GM23338 (cell line): ENCODE measurements at places on chromosomes 5 and 9.
A peak's percentile ranks its signal among the peaks of the same experiment; 100 is the strongest.

GRCh38 chr9:37639109-37639762 lies 11.5 kb upstream of the FRMPD1 start:
- DNase-seq: no peak

GRCh38 chr5:124713595-124713994 lies 32.8 kb downstream of the ZNF608 start:
- no peak for DNase-seq

DNA sequence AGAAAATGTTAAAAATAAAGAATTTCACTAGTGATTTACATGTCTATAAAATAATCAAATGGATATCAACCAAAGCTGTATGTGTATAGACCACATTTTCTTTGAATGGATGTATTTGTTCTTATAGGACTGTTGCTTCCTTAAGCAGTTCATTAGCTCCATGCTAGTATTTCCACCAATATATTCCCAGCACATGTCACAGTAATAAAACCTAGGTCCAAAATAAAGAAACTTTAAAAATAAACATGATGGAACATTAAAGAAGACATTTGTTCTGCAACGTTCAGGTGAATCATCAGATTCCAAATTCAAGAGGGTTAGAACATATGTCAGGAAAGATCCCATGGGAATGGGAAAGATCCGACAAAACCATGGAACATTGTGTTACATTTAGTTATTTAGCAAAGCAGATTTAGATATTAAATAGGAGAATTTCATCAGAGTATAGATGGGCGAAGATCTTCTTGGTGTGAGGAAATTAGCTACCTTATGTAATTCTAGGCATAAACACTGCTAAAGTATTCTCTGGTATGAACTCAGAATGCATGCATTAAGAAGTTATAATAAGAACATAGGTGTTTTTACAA lies 490.7 kb downstream of the CDH18 start:
- no peak for DNase-seq

DNA sequence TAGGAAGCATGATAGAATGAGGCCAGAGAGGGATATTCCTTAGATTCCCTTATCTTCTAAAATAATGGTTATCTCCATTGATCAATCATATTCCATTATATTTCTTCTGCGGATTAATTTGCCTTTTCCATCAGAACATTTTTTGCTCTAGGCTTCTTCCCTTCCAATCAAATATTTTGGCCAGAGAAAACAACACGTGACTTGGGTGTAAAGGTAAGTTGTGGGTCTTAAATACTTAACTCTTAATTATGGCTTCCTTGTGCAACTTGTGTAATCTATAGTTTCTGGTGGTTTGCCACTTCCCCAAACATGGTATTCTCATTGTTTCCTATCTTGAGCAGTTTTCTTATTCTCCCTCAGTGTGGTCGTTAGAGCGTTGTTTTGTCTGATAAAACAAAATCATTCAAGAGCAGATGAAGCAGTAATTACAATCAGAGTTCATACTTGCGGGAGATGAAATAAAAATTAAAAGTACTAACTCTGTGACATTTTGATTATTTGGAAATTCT lies 889.3 kb downstream of the MAT2B start:
- DNase-seq: no peak

- DNase-seq: no peak
These were observed 25.0 kb upstream of the PALM2AKAP2 start for GRCh38 chr9:109755040-109755439.

GRCh38 chr9:137226338-137227053 lies 806 bp upstream of the RNF224 start:
- DNase-seq: no peak

GRCh38 chr5:42993516-42994245 lies 46.4 kb downstream of the ANXA2R start:
- no peak for DNase-seq

GRCh38 chr9:93668261-93668871 lies 92.0 kb downstream of the PHF2 start:
- peak; percentile 27 for DNase-seq

GRCh38 chr5:167850911-167851310 lies 440.5 kb upstream of the WWC1 start:
- DNase-seq: no peak

DNA sequence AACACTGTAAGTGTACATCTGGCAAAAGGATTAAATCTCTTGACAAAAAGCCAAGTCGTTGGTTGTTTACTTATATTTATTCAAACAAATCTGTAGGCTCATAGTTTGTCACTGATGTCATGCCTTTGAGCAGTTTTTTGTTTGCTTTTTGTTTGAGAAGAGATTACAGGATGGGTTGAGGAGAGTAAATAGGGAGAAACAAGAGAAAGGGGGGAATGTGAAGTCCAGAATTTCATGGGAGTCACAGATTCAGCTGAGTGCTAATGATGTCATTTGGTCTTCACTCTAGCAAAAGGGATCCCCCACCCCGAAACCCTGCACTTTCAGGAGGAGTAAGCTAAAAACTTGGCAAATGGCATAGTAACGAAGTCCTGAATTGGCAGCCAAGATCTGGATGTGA lies 337.4 kb downstream of the GLIS3 start:
- DNase-seq: no peak

- DNase-seq: no peak
These were observed 1.3 kb downstream of the SPINK4 start for GRCh38 chr9:33241298-33241697.

- DNase-seq: peak; percentile 56
These were observed 27.2 kb downstream of the PRRC2B start for GRCh38 chr9:131420980-131421624.

- DNase-seq: peak; percentile 73
These were observed 10.0 kb upstream of the CAST start for GRCh38 chr5:96651948-96652753.

- no peak for DNase-seq
These were observed 18.2 kb downstream of the GNPDA1 start for GRCh38 chr5:141994511-141995136.

GRCh38 chr5:88664645-88665044 lies 218.3 kb downstream of the MEF2C start:
- DNase-seq: peak; percentile 87

GRCh38 chr5:179385914-179386313 lies 40.7 kb upstream of the ADAMTS2 start:
- DNase-seq: no peak

DNA sequence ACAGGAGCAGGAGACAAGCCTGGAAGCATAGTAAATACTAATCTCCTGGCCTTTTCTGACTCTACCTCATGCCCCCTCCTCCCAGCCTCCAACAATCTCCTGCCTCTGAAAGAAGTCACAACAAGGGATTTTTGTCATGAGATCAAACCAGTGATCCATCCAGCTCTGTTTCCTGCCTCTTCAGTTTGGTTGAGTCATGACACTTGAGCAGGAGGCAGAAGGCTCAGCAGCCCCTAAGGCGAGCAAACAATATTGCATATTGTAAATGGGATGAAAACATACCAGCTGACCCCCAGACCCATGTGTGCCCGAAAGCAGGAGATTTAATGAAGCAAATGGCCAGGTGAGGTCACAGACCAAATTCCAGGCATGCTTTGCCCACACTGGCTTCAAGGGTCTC lies 272.8 kb downstream of the GAS1 start:
- no peak for DNase-seq

- no peak for DNase-seq
These were observed 56.4 kb upstream of the GOLPH3 start for GRCh38 chr5:32230356-32231099.

DNA sequence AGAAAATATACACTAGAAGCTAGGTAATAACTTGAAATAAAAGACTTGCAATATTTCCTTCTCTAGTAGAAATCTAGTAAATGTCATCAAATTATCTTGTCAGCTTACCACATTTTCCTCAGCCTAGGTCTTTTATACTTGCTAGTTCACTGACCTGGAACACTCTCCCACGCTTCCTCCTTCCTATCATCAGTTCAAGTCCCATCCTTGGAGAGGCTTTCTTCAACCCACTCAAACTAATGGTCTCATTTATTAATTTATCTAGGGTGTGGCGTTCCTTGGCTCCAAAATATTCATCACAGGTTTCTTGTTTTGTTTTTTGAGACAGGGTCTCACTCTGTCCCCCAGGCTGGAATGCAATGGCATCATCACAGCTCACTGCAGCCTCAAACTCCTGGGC lies 2.9 kb downstream of the FAM13B start:
- no peak for DNase-seq

DNA sequence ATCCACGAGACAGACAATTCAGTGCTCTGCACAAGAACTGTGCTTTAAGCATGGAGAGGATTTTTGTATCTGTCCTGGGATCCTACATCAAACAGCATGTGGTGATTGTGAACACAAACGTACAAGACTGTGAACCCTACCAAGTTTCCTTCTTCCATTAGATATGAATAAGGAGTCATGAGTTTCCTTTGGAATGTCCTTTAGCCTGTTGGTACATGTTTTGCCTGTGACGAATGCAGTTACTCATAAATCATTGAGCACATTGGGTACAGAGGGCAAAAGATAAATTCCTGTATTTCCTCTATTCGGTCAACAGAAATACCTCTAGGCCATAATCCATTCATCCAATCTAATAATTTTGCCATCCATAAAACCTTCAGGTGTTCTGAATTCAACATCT lies 61.5 kb downstream of the FXN start:
- DNase-seq: no peak

DNA sequence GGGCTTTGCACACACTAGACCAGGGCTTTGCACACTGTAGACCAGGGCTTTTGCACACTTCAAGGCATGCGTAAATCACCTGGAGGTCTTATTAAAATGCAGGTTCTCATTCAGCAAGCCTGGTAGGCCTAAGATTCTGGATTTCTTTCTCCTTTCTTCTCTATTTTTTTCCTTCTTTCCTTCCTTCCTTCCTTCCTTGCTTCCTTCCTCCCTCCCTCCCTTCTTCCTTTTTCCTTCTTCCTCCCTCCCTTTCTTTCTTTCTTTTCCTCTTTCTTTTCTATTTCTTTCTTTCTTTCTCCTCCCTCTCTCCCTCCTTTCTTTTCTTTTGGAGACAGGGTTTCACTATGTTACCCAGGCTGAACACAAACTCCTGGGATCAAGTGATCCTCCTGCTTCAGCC lies 24.3 kb upstream of the CNOT6 start:
- DNase-seq: no peak

DNA sequence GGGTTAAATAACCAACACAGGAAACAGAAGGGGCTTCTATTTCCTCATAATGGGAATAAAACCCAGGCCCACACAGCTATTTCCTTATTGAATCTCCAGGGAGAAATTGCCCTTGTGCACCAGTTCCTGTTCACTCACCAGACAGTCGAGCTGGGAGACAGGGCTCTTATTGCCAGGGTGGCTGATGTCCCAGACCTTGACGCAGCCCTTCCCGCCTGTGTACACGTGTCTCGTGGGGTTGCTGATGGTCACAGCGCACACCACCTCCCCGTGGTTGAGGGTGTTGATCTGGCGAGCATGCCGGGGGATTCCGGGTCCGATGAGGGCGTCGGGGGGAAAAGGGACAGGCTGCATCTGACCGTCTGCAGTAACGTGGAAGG lies 96.5 kb downstream of the TLE1 start:
- DNase-seq: no peak

- no peak for DNase-seq
These were observed 160.1 kb downstream of the HMHB1 start for GRCh38 chr5:143972068-143972467.

- DNase-seq: no peak
These were observed 25.6 kb downstream of the SH3RF2 start for GRCh38 chr5:145962001-145962400.

DNA sequence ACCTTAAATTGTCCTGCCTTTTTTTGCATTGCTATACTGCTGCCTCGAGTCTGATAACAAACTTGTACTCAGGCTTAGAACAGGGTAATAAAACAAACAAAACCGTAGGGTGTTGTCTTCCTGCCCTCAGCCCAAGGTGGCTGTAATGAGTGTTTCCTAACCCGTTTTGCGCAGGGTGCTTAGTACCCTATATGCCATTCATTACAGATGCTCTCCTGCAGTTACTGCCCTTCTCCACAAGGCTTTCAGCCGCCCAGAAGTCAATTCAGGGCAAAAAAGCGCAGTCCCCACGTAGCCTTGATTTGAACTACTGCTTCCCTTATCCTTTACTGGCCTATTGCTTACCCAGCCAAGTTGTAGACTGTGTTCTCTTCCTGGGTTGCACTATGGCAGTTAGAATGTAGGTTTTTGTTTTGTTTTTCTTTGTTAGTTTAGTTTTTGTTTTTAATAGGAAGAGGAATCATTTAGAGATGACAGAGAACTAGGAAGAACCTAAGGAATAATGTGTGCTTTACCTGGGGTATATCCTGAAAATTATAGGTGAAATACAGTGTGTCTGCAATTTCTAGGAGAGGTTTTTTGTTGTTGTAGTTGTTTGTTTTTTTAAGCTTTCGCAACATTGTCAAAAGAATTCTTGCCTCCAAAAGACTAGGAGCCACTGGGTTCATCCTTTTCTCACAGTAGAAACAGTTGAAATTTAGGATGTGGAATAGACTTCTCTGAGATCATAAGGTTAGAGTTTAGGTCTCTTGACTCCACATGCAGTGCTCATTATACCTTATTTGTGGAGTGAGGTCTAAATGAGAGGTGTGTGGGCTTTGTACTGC lies 1.3 kb downstream of the HMGXB3 start:
- peak; percentile 78 for DNase-seq

DNA sequence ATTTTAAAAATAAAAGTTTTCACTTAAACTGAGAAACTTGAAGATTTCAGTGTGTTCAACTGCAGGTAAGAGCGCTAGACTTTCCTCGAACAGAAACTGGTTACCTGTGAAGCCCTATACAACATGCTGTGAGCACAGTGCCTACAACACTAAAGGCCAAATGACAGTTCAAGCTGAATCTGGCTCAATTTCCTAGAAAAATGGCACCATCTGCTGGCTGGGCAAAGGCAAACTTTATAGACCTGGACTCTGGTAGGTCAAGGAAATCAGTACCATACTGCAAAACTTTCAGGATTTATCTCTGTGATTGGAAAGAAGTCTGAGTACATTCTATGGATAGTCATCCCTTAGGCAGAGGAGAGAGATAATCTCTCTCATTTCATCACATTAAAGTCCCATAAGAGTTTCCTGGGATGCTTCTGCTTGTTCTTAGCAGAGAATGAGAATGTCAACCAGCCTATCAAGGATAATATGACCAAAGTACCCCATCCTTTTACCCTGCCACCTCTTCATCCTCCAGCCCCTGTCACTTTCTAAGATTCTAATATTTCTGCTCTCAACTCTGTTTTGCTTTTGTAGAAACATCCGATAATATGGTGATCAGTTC lies 31.8 kb upstream of the FOXB2 start:
- DNase-seq: peak; percentile 88

GRCh38 chr5:146345578-146346366 lies 7.1 kb downstream of the POU4F3 start:
- DNase-seq: peak; percentile 83

DNA sequence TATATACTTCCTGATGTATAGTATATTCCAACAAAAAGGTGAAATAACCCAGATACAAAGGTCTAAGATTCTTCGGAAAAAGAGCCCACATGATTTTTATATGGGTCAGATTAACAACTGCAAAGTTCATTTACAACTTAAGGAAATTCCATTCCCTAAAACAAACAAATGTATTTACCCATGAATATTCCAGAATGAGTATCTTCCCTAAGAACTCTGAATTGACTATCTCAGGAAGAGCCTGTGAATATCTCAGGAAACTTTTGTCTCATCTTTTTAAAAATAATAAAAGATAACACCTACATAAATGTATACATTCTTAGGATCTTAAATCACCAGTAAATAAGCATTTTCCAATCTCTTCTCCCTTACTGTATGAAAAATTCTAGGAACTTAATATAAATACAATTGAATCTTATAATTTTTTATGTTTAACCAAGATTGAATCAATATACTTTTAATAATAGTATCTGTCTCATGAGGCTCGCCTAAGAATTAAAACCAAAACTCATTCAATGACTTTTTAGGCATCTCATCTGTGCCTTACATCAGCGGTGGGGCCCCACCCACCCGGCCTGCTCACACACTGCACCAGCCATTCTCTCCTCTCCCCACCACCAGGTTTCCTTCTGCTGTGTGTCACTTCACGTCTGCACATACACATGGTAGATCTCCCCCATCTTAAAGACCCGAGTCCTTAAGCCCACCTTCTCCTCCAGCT lies 78.1 kb downstream of the RAPGEF1 start:
- no peak for DNase-seq
